ENCODE measurements at places on chromosomes 11 and 22.

DNA sequence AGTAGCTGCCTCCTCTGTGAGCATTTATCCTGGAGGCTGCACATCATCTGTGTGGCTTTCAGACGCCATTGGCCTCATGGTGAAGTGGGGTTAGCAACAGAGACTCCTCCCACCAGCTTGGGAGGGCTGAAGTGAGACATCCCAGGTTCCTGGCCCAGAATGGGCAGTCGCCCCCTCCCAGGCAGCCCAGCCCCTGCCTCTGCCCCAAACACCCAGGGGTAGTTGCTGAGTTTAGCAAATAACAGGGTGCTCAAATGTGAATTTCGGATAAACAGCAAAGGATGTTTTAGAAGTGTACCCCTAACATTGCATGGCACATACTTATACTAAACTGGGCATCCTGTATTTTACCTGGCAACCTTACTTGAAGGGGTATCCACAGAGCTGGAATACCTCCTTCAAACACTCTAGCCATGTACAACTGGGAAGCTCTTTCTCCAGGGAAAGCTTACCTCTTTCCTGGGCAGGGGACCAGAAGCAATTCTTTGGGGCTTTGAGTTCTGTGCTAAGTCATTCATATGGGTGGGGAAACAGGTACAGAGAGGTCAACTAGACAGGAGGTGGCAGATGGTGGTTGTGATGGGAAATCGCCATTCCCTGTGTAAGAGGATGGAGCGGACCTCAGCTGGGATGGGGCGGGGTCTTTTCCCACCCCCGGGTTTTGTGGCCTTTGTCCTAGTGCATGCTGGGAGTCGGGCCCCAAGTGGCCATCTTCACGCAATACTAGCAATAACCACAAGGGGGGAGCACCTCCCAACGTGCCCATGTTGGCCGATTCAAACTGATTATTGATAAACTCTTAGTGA, 19.3 kb downstream of the MTFP1 start:
- peak; percentile 61 for DNase-seq

DNA sequence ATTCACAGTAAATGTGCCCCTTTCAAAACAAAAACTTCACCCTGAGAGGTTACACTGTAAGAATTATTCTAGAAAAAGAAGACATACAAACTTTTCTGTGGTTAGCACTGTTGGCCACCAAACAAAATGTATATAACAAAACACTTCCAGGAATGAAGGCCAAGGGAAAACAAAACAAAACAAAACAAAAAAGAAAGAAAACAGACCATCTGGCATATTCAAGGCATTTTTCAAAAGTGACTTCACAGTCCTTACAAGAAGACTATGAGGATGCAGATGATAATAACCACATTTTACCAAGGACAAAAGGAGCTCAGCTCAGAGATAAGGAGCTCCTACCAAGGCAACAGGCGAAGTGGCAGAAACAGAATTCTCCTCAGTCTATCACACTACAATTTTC, 24.9 kb downstream of the CTSC start:
- no peak for DNase-seq

GRCh38 chr11:44452827-44453572, 112.5 kb upstream of the CD82 start:
- no peak for DNase-seq

- DNase-seq = no peak
Observed at GRCh38 chr11:76201672-76202412, 4.5 kb downstream of the WNT11 start.

DNA sequence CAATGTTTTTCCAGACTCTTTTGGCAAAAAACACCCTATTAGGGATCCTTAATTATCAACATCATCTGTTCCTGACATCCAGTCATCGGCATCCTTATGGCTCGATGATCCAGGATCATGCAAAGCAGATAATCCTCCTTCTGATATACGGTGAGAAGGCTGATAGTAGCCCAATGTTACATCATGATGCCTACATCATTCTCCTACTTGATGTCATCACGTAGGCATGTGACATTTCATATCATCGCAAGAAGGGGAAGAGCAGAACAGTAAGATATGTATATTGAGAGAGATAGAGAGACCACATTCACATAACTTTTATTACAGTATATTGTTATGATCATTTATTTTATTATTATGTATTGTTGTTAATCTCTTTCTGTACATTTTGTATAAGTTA, 168.6 kb downstream of the ADAMTS15 start:
- DNase-seq = no peak

DNA sequence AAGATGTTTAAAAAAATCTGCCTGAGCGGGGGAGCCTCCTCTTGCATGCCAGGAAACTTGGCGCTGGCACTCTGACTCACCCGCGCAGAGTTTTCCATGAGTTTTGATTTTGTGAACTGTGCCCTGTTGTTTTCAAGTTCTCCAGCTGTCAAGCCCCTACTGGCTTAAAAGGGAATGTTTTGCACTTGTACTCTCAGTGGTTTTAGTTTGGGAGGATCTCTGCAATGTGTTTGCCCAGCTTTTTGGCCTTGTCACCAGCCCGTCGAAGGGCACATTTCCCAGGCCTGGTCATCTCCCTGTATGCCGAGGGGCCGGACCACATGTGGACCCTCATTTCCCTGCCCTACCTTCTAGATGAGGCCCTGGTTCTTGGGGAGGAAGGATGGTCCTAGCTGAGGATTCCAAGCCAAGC, 12.2 kb downstream of the MRGPRF start:
- no peak for DNase-seq

DNA sequence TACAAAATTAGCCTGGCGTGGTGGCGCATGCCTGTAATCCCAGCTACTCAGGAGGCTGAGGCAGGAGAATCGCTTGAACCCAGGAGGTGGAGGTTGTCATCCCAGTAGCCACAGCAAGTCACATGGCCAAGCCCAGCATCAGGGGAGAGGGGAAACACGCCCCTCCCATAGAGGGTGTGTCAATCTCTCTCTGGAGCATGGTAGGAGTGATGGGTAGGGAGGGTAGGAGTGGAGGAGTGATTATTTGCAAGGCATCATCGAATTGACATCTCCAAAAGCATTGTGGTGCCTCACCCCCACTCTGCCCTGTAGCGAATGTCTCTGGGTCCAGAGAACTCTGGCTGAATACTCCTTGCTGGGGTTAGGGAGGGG, 6.1 kb upstream of the SSTR3 start:
- DNase-seq = no peak

- DNase-seq = no peak
Observed at GRCh38 chr11:898143-898511, 12.5 kb downstream of the CHID1 start.

DNA sequence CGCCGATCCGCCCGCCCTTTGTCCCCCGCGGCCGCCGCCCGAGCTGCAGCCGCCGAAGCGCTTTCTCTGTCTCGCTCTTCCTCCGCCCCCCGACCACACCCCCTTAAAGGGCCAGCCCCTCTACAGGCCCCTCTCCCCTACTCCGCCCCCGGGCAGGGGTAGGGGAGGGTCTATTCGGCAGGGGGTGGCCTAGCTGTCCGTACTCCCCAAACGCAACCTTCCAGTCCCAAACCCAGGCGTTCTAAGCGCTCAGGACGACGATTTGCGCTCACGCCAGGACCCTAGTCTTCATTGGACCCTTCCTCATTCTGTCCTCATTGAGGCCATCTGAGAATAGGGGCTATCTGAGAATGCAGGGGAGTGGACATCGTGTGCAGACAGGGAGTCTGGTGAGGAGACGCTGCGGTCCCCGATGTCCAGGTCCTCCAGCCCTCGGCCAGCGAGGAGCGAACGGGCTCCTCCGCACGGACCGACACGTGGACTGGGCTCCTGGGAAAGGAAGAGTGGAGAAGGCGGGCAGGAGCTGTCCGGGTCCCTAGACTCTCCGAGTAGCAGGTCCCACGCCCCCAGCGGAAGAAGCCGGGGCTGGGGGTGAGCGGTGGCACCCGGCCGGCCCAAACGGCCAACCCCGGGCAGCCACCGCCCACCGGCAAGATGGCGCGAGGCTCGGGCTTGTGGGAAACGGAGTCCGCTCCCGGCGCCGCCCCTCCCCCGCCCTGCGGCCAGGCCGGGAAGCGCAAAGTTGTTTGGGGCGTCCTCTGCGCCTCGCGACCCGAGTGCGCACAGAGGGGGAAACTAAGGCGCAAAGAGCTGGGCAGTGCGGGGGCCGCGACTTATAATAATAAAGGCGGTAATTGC, at the start of gene PPP1R14B:
Gene PPP1R14B (minus strand): TSS at position 73 of the 858 bp plus-strand sequence. CDS start 270 bp downstream, outside the sequence.
- DNase-seq = peak; percentile 86

DNA sequence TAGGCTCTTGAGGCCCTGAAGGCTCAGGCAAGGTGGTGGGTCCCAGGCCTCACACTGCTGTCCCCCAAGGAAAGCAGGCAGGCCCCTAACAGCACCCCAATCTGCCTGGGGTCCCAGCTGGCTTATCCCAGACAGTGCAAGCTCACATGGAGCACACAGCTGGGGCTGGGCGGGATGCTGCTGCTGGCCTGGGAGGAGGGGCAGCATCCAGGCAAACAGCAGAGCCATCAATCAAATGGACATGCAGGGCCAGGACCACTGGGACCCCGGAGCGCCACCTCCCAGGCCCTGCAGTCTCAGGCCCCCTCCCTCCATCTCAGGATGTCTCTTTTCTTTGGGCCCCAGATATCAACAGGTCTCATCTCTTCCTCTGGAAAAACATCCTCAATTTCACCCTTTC, 140.3 kb downstream of the BRD1 start:
- no peak for DNase-seq

DNA sequence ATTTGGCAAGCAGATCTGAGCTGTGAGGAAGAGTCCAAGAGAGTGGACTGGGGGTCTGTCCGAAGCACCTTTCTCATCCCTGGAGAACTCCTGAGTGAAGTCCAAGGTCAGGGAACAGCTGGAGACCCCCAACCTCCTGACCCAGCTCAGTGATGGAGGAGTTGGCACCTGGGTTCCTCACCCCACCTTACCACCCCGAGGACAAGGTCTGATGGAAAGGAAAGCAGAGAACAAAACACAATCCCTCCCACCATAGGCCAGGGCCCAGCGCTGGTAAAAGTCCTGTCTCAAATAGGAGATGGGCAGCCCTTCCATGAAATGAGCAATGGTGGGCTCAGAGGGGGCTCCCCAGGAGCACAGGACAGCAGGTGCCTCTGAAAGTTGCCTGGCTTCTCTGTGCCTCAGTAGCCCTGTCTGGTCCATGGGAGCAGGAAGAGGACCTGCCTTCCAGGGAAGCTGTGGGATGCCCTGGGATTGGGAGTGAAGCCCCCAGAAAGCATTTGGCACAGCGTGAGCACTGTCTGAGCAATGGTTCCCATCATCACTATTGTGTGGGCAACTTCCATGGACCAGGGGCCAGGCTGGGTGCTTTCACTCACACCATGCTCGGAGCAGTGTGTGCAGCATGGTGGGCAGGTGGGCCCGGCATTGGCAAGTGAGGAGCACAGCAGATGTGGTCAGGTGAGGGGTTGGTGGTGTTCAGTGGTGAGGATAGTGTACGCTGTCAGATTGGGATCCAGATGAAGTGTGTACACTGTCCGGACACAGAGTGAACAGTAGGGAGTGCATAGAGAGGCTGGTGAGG, 7.5 kb downstream of the TRIM29 start:
- no peak for DNase-seq

GRCh38 chr11:95123556-95123955, 33.9 kb downstream of the ENDOD1 start:
- DNase-seq = no peak

- DNase-seq = no peak
Observed at GRCh38 chr11:130932086-130932712, 15.9 kb upstream of the SNX19 start.

GRCh38 chr11:120011836-120012235, 126.1 kb downstream of the TRIM29 start:
- no peak for DNase-seq

GRCh38 chr11:131064373-131064991, 148.2 kb upstream of the SNX19 start:
- no peak for DNase-seq

DNA sequence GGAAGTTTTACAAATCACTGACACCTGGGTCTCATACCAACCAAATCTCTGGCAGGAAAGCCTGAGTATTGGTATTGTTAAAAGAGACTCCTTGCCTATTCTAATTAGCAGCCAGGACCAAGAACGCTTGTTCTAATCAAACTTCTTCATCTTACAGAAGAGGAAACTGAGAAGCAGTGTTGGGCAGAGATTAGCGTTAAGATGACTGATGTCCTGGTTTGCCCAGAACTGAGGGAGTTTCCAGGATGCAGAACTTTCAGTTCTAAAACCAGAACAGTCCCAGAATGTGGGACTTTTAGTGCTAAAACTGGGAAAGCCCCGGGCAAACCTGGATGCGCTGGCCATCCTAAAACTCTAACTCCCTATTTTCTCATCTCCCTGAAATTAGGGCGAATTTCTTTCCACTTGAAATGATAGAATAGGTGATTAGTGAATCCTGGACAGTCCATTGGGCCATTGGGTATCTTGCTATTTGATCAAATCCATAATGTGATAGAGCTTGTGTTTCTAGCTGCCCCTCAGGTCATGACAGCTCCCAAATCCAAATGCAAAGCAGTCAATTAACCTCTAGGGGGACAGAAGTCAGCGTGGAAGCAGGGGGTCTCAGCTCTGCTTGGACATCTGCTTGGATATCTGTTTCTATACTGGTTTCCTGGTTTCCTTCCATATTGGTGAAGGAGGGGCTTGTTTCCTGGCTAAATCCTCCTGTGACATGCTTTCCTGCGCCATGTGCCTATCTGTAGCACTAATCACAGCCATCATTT, 16.0 kb upstream of the TMPRSS13 start:
- no peak for DNase-seq

- no peak for DNase-seq
Observed at GRCh38 chr11:110432713-110433392, 3.1 kb downstream of the FDX1 start.
